ENCODE measurements at places on chromosomes 16 and 17.

- no peak for DNase-seq
Observed at GRCh38 chr17:46026166-46027047, 27.4 kb downstream of the STH start.

GRCh38 chr17:72432143-72432621 is 311.4 kb downstream of the SOX9 start:
- DNase-seq: no peak

DNA sequence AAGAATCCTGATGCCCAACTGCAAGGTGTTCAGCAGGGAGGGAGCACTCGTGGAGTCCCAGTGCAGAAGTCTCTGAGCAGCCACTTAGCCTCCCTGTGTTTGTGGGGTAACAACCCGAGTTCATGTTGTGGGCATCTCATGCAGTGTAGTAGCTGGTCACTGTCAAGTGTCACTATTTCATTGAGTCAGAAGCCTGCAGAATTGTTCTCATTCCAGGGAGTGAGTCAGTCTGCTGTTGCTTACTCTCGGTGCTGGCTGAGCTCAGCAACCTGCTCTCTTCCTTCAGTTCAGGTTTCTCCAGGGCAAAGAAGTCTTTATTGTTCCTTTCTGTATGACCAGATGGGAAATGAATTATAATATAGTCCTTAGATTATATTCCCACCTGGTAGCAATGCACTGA is 24.1 kb downstream of the HMOX2 start:
- DNase-seq: no peak

DNA sequence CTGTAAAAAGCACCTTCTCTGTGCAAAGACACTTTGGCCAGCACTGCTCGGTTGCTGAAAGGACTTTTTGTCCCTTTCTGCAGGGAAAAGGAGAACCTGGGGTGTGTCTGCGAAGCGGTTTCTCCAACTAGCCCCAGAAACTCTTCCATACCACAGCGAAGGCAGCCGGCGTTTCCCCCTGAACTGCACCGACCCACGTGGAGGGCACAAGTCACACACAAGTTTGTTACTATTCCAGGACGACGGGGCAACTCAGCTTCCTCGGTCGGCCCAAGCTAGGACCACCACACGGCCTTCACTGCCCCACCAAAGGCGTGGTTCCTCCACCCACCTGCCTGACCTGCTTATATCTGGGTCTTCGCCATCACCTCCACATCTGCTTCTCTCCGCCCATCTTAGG is 1.9 kb downstream of the RTN4RL1 start:
- DNase-seq: no peak

DNA sequence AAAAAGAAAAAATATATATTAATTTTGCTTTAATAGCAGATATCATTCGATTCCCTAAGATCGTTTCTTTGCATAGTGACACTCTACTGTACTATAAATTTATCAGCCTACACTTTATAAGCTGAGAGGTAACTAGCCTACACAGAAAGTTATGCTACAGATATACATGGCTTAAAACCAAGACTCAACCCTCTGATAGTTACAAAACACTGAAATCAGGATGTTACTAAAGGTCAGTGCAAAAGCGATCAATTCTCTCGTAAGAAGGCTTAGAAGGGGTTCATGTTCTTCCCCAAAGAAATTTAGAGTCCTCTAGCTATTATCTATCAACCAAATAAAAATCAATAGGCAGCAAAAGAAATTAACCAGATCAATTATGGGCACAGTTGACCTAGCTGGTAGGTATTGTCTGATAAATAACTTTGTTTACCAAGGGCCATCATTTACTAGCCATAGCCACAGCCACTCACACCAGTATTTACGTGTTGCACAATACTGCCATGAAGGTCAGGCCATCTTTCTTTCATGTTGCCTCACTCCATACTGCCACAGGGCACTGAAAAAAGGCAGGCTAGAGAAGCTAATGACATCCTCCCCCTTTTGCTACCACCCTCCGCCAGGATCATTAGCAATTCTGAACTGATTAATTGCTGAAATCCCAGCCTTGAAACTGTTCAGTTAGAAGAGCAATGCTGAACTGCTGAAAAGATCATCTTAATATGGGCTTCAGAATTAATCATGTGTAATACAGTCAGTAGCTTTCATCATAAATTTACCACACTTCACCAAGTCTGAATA is 43.7 kb downstream of the RND2 start:
- no peak for DNase-seq

DNA sequence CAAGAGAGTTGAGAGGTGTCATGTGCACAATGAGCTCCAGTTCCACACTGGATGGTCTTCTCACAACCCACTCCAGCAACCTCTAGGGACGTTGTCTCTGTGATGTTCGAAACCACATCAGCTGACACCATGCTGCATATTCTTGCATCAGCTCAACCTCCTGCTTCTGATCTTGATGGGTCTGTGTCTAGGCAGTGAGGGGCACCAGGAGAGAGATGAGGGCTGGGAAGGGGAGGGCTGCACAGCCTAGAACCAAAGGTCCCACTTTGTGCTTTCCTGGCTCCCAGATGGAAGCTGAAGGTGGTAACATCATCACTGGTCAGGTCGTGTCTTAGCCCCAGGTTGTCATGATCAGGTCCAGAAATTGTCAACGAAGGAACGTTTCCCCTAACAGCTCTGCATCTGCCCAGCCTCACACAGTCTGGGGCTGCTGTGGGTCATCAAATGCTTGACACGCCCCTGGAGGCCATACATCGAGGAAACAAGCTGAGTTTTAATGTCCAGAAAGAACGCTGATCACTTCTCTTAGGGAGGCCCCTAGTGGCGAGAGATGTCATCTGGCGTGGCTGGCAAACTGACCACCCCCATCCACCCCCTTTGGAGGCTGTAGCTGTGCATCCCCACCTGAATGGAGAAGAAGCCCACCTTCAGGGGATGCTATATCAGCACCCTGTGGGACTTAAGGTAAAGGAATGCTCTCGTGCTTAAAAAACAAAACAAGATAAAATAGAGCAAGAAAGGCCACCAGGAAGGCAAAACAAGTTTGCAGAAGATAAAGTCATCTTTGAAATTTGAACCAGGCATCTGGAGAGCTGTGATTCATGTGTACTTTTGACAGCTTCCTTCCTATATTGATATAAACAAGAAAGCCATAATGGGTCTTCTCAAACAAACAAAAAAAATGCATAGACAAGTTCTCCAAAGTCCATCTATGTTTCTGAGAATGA is 58.3 kb downstream of the WIPI1 start:
- no peak for DNase-seq

DNA sequence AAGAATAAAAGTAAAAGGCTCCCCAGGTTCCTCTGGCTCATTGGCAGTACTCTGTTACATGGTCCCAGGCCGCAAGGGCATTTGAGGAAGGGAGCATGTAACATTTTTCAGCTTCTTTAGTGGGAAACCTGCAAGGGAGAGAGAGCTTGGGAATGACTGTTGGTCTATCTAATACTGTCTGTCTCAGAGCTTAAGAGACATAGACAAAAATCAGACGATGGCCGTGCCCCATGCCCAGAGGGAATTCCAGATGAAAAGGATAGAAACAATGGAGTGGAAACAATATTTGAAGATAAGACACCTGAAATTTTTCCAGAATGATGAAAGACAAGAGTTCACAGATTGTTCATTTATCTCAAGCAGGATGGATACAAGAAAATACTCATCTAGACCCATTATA is 48.1 kb upstream of the ADORA2B start:
- no peak for DNase-seq

- no peak for DNase-seq
Observed at GRCh38 chr17:44272321-44272951, 4.5 kb upstream of the SLC4A1 start.

GRCh38 chr16:1497014-1497598 is 3.9 kb downstream of the TELO2 start:
- DNase-seq: no peak

- no peak for DNase-seq
Observed at GRCh38 chr16:65002265-65002664, 119.6 kb downstream of the CDH11 start.

DNA sequence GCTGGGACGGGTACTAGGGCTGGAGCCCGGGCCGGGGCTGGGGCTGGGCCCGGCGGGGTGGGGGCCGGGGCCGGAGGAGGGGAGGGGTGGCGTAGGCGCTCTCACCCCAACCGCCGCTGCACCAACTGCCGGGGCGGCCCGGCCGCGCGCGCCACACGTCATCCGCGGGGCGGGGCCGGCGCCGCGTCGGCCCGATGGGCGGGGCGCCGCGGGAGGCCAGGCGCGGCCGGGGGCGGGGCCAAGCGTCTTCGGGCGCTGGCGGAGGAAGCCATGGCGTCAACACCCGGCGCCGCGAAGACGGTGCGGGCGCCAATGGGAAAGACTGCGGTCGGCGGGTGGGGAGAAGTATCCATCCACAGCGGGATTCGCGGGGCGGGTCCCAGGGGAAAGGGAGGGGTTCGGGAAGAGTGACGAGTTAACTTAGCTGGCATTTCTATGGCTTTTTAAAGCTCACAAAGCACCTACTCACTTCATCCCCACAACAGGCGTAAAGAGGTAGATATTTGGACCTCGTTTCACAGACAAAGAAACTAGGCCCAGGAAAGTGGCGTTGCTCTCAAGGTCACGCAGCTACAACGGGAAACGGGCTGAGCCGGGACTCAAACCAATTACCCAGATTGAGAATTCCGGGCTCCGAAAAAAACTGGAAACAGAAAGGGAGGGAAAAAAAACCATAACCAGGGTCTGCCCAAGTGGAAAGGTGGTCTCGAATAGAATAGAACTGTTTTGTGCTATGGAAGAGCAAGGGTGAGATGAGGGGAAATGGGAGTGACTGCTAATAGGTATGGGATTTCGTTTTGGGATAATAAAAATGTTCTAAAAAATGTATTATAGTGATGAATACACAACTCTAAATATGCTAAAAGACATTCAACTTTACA is at the start of gene SPAG9:
SPAG9 (minus strand) TSS at position 130 of the 881 bp plus-strand sequence. CDS start 212 bp downstream, outside the sequence.
- DNase-seq: peak; percentile 87

GRCh38 chr16:47634727-47635126 is 173.6 kb downstream of the PHKB start:
- no peak for DNase-seq

DNA sequence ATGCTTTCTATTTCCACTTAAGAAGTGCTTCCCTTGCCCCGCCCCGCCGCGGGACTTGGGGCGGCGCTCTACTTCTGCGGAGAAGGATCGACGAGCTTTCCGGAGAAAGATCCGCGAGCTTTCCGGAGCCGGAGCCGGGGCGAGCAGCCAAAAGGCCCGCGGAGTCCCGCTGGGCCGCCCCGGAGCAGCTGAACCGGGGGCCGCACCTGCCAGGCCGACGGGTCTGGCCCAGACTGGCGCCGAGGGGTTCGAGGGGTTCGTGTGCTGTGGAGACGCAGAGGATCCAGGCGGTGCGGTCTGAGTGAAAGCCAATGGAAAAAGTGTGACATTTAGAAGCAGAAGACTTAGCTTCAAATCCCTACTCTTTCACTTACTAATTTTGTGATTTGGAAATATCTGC is 50.8 kb downstream of the TBC1D26 start:
- no peak for DNase-seq

GRCh38 chr17:49887744-49888360 is 40.0 kb upstream of the TAC4 start:
- DNase-seq: no peak

DNA sequence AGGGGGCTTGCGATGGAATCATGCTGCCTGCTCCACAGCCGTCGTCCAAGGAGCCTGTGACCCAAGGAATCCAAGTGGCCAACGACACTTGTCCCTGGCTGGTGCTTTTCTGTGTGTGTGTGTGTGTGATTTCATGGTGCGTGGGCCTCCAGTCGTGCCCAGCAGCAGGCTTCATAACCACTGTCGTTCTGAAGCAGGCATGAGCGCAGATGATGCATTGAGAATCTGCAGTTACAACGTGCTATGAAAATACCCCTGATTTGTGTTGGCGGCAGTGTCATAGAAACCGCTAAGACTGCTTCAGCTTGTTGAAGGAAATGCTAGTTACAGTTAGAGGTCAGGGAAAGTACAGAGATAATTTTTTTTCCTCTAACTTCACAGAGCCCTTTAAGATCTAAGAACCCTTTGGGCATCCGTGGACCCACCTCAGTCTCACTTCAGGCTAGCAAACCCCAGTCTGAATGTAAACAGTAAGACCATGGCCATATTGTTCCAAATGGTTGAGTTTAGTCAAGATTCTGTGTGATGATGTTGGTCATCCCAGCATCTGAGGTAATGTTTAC is 15.6 kb downstream of the C16orf90 start:
- DNase-seq: no peak

GRCh38 chr17:63445571-63445953 is 544 bp downstream of the CYB561 start:
- peak; percentile 36 for DNase-seq

DNA sequence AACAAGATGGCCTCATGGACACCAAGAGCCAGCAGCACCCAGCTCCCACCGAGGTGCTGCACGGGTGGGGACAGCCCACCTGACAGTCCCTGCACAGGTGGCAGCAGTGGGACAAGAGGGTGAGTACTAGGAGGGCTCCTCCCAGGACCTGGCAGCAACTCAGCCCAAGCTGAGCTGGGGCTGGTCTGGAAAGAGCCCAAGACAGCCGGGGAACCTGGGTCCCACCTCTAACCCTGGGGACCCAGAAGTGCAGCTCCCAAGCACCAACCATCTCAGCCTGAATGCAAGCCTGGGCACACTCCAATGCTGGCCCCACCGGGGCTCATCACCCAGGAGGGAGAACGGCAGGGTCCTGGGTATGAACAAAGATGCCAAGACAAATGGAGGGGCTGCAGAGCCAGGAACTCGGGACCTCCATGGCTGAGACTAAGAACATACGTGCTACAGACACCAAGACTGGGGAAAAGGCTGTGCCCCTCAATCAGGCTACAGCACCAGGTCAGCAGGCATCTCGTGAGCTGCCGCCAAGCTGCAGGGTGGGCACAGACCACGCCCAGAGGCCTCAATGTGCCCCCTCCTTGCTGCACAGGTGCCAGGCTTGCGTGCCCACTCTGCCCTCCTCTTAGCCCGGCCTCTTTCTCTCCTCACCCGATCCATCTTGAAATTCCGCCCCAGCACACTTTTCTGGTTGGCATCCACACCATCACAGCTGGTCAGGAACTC is 37.5 kb upstream of the GSG1L start:
- no peak for DNase-seq

GRCh38 chr17:31388770-31389656 is 2.5 kb upstream of the RAB11FIP4 start:
- peak; percentile 14 for DNase-seq

DNA sequence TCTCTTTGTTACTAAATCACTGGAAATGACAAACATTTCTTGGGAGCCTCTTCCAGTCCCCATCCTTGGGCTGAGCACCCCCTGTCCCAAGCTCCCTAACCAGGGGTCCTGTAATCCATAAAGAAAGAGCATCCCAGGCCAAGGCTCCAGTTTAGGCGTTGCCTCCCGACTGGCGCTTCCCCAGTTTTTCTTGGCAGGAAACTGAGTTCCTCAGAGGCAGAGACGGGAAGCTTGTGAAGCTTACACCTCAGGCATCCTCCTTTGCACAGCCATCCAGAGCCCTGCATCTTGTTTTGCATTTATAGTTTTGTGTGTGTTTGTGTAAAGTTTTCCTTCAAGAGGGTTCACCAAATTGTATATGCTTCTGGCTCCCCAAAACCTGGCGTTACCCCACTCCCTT is 7.1 kb downstream of the COPZ2 start:
- DNase-seq: no peak
